ENCODE measurements at places on chromosomes 2 and 18. TPM values are rescaled to one million over a fixed set of nuclear protein-coding genes. Genes with fewer than 3 reads are reported as not detected.

The MLPH gene
- 1.2 TPM for total RNA-seq

DNA sequence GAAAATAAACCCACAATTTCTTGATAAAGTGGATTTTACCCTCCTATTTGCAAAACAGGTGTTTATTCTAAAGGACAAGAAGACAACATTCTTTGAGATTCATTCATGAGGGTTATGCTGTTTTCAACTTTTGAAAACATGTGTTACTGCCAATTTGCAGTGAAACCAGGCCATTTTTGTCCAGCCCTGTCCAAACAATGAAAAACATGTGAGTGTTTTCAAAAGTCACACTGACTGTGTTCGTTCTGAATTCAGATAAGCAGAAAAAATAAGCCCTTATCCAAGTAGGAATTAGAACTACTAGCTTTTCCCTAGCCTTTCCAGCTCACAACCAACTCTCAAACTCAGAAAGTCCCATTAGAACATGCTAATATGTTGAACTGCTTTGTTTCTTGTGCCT, 148.1 kb upstream of the PID1 start:
- no peaks in the 10 kb centered on the region for H3K27me3 ChIP-seq
- no peaks in the 10 kb centered on the region for H3K36me3 ChIP-seq
- no peak for DNase-seq
- no peak overlapping the region for H3K27ac ChIP-seq
- no peaks in the 10 kb centered on the region for H3K4me1 ChIP-seq

The WNT6 gene
- 1.5 TPM for total RNA-seq

The WDR12 gene
- total RNA-seq: 62.2 TPM

The BOLL gene
- total RNA-seq: 0.22 TPM

GRCh38 chr2:19099181-19099580, 259.2 kb downstream of the OSR1 start:
- H3K36me3 ChIP-seq: no peaks in the 10 kb centered on the region
- H3K27ac ChIP-seq: no peak overlapping the region
- no peak overlapping the region for H3K4me3 ChIP-seq

Measured in progenitor cell of endocrine pancreas (in vitro differentiated cells).